ENCODE measurements at places on chromosomes 7 and 10.

GRCh38 chr10:49170632-49171325, 17.4 kb downstream of the TMEM273 start:
- DNase-seq: no peak

- DNase-seq: no peak
Measured at GRCh38 chr10:28186461-28186860, 116.4 kb downstream of the MPP7 start.

DNA sequence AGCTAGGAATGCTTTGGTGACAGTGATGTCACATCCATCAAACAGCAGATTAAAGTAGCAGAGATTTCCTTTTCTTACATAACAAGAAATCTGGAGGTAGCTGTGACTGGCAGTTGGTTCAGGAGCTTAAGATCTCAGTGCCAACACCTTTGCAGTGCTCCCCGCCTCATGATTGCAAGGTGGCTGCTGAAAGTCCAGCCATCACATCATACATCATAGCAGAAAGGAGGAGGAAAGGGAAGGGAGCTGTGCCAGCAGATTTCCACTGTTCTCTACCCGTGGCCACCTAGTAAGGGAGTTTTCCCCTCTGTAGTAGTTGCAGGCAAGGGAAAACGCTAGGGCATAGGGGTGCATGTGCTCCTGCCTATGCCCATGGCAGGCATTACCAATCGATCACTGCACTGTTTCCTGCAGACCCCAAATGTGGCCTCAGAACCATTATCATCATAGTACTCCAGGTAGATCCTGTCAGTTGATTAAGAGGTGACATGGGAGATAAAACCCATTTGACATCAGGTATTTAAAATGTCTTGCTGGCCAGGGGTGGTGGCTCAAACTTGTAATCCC, 57.9 kb upstream of the GTF2IRD1 start:
- no peak for DNase-seq

DNA sequence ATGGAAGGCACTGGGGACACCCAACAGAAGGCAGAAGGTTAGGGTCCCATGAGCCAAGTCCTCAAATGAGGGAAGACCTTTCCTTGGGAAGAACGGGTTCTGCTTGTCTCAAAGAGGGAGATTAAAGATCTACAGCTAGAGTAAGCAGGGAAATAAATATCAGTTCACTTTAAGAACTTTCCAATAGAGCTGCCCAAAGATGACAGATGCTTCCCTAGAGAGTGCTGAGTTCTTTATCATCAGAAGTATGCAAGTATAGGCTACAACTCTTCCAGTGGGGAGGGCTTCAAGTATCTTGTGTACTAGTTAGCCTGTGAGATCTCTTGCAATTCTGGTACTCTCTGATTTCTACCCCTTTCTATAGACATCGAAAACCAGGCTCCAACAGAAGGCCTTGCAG, 39.4 kb downstream of the EMX2 start:
- no peak for DNase-seq

- DNase-seq: no peak
Measured at GRCh38 chr10:7337431-7338171, 73.2 kb downstream of the SFMBT2 start.

GRCh38 chr7:36852017-36852416, 127.7 kb upstream of the AOAH start:
- no peak for DNase-seq

- no peak for DNase-seq
Measured at GRCh38 chr10:119243488-119243887, 36.1 kb downstream of the GRK5 start.

GRCh38 chr7:29516491-29516890, 47.1 kb upstream of the PRR15 start:
- DNase-seq: no peak

DNA sequence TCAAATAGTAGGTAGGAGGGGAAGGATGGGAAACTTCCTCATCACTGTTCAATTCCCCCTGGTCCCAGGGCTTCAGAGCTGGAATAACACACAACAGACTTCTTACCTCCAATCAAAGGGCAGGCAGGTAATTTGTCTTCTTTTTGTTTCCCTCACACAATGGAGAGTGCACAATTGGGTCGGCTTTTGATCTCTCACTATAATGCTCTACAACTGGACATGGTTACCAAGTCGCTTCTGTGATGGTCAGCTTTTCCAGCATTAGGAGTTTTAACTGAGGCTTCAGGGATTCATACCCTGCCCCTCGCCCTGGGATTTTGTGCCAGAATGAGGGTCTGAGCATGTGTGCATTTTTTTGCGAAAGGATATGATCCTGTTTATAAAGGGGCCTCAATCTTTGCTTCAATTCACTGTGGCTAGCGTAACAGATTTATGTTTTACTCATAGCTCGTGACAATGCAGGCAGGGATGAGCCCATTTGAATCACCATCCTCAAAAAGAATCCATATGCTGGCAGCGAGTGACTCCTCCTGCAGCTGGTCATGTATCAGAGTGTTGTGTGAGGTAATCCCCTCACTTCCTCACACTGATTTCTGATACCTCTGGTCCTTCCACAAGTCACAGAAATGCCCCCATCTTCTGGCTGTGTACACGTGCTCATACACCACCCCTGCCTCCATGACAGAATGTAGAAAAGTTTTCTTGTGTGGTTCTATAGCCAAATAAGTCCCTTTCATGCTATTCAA, 189.6 kb downstream of the CTTNBP2 start:
- DNase-seq: no peak

DNA sequence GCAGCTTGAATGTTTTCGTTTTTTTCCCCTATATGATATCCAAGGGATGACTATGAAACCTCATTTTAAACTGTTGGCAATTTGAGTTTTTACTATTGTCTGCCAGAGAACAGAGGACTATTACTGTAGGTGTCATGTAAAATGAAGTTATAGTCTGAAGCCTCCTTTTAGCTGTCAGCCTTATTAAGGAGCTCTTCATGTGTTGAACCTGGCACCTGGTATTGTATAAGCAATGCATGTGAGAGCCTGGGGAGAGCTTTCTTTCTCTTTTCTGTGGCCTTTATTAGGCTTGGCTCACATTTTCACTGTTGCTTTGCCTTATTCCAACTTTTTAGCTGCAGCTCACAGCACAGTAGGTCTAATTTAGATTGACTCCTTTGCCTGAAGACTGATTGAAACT, 119.1 kb upstream of the FOXP2 start:
- DNase-seq: no peak

DNA sequence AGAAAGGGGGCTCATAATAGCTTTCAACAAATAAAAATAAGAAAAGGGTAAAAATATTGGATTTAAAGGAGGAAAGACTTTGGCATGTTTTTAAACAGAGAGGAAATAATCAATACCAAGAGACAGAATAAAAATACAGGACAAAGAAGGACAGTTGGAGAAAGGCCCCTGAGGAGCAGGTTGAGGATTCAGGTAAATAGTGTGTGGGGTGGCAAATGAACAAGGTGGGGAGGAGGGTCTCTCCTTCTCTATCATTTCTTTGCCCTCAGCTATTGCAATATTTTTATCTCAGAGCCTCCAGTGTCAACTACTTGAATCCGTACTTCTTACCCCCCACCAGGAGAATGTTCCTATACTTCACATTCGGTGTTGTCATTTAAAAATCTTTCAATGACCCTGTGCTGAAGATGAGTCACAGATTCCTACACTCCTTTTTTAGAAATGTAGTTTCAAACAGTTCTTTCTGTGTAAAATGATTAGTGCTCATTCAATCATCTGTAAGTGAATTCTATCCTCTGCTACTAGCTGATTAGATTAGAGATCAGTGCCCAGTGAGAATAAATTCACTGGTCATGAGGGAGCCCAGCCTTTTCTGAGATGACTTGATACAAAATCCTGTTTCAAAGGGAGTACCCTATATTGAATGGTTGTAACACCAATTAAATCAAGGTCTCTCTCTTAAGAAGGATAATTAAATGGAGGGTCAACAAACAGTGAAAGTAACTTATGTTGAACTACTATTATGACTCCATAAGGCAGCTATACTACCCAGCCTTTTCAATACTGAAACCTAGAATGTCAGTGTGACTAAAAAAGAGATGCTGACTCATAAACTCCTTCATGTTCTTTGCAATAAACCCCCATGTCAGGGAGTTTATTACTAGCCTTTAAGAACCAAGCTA, 50.4 kb upstream of the WNT16 start:
- DNase-seq: no peak

DNA sequence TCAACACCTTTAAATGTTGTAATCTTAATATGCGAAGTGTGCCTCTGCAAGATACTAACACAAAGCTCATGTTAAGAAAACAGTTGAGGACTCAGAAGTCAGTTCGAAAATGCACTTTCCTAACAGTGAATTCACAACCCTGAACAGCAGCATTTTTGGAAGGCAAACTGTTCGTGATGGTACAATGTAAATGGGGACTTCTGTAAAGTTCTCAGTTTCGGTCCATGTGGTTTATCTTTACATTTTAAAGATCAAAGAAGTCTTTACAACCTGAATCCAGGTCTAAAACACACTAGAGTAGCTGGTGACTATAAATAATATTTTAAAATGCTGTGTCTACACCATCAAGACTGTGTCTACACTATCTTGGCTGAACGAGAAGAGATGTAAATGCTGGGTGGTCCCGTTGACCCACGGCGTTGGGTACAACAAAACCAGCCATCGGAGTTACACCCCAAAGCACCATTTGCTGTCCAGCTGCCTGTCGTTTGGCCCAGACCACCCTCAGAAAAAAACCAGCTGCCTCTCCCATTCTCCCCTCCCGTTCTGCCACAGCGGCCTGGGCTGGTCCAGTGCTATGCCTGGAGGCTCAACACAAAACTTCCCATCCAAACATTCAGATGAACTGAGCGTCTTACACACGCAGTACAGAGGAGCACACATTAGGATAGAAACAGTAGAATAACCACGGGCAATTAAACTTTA, 42.9 kb downstream of the MKI67 start:
- no peak for DNase-seq

DNA sequence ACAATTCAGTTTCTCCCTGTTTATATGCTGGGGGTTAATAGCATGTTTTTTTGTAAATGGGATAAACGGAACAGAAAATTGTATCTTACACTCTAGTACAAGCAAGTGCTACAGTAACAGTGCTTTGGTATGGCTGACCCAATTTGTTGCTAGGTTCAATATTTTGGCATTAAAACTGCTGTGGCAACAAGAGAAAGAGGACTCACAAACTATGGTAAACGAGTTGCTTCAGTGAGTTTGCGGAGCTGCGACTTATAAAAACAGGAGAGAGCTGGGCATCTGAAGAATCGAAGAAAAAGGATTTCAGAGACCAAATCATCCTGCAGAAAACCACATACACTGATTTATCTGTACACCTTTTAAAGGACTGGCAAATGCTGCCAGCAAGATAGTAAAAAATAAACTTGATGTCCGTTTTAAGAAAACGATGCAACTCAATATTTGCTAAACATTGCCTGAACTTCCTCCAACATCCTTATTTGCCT, 2.2 kb downstream of the GLUD1 start:
- no peak for DNase-seq

DNA sequence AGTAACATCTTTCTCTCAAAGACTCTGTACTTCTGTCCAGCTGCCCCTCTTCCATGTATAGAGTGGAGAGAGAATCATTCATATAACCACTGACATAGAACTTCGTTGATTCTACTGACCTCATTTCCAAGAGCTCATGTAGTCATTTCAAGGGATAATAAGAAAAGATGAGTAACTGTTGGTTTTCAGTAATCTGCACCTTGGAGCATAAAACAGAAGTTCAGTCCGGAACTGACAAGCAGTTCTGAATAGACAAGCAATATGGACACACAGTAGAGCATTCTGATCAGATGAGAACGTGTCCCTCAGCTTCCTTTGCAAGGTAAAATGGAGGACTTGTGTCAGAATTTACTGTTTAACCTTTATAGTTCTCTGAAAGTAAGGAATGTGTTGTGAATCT, 847.1 kb downstream of the REEP3 start:
- DNase-seq: no peak

All from NK-92 treated with Interleukin-12 subunit alpha and Interleukin-12 subunit beta, amount 100 ng/mL, for 24 hours (cell line).